ENCODE measurements at places on chromosomes 6 and 20.

- peak; percentile 37 for DNase-seq
Observed at GRCh38 chr6:2749969-2750600, 637 bp downstream of the MYLK4 start.

GRCh38 chr6:35687658-35688604, 784 bp downstream of the FKBP5 start:
- peak; percentile 50 for DNase-seq

GRCh38 chr6:169824021-169824420, 72.6 kb downstream of the ERMARD start:
- peak; percentile 94 for DNase-seq

- no peak for DNase-seq
Observed at GRCh38 chr20:56552911-56553629, 20.0 kb downstream of the FAM209B start.

DNA sequence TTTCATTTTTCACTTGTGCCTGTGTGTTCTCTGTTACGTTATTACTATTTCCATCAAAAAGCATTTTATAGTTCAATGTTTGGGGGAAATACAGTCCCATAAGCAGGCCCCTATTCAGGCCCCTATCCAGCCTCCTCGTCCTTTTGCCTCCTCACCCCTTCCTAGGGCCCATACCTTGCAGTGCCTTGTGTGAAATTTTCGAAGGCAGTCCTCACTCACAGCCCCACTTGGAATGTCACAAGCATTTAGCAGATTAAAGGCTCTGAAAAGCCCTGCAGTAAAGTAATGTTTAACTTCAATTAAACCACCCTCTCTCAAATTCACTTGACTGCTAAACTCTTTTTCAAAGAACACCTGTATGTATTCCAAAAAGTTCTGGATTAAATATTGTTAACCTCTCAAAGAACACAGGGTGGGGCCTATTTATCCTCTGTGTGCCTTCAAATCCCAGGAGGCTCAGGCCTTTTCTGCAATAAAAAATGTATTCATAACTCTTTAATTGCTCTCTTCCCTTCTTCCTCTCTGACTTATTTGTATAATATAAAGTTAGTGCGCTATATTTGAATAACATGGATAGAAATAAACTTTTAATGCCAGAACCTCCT, 202.5 kb downstream of the FOXA2 start:
- DNase-seq = no peak

GRCh38 chr20:4130404-4131189, 115.2 kb upstream of the RNF24 start:
- DNase-seq = no peak

GRCh38 chr20:10454151-10454750, 19.1 kb downstream of the SLX4IP start:
- no peak for DNase-seq

- DNase-seq = peak; percentile 97
Observed at GRCh38 chr6:107459283-107460082, at the start of gene PDSS2. TSS of gene PDSS2 (minus strand) at chr6:107459564. CDS start at chr6:107459285, 279 bp downstream.

DNA sequence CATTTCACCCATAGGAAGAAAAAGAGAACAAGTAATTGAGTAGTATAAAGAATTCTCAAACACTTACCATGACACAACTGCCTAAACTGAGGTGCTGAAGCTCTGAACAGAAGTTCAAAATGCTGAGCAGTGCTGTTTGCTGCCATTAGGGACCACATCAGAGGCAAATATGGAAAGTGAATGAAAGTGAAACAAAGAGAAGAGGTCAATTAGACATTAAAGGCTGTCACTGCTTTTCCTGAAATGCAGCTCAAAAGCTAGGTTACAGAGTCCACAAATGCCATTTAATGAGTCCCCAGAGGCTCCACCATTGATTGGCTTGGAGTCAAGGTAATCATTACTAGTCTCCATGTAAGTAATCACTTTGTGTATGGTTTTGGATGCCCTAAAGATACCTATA, 46.1 kb downstream of the POU3F2 start:
- peak; percentile 18 for DNase-seq
